ENCODE measurements at places on chromosomes 16 and 17.

- no peak for DNase-seq
Measured at GRCh38 chr17:31918701-31919128, 17.2 kb upstream of the UTP6 start.

DNA sequence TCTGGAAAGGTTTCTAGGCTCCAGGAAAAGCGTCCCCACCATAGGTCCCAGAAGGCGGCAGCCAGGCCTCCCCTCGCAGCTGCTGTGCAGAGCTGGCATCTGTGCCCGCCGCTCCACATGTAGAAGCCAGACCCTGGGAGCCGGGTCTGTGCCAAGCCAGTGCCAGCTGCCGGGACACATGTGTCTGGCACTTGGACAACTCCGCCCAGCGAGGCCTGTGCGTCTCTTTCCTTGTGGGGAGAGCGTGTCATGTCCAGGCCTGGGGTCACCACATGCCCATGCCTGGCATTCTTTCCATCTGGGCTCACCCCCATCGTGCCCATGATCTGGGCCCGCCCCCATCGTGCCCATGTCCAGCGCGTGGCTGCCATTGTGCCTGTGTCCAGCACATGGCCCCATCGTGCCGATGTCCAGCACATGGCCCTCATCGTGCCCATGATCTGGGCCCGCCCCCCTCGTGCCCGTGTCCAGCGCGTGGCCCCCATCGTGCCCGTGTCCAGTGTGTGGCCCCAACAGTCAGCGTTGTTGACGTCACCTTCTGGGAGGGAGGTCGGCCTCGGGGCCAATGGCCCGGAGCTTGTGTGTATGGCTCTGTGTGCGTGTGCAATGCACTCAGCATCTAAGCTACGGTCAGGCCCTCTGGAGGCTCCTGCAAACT is 13.3 kb upstream of the ACSF3 start:
- DNase-seq: no peak

- DNase-seq: no peak
Measured at GRCh38 chr17:40556198-40556661, 9.0 kb downstream of the CCR7 start.

- DNase-seq: no peak
Measured at GRCh38 chr17:15249487-15249886, 15.6 kb downstream of the PMP22 start.

- no peak for DNase-seq
Measured at GRCh38 chr17:55702150-55702549, 20.5 kb downstream of the TMEM100 start.

- DNase-seq: no peak
Measured at GRCh38 chr16:22684574-22685458, 129.1 kb upstream of the HS3ST2 start.

- no peak for DNase-seq
Measured at GRCh38 chr16:53100889-53101288, 46.1 kb downstream of the CHD9 start.

DNA sequence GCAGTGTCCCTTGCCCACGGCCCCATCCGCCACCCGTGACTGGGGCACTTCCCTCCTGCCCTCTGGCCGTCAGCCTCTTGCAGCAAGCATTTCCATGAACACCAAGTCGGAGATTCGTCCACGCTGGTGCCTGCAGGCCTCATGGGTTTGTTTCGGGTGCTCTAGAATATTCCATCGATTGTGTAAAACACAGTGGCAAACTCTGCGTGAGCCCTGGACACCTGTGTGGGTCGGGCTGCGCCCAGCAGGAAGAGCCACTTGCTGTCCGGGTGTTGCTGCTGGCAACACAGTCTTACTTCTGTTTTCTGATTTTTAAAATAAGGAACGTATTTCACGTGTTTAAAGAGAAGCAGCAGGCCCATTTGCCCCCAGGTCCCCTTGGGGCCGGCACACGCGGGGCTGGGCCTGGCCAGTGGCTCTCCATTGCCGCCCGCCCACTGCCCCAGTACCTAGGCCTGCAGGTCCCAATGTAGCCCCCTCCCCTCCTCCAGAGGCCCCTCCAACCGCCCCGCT is 10.0 kb downstream of the CYBC1 start:
- no peak for DNase-seq

GRCh38 chr16:70686376-70687101 is 686 bp upstream of the MTSS2 start:
- DNase-seq: no peak

DNA sequence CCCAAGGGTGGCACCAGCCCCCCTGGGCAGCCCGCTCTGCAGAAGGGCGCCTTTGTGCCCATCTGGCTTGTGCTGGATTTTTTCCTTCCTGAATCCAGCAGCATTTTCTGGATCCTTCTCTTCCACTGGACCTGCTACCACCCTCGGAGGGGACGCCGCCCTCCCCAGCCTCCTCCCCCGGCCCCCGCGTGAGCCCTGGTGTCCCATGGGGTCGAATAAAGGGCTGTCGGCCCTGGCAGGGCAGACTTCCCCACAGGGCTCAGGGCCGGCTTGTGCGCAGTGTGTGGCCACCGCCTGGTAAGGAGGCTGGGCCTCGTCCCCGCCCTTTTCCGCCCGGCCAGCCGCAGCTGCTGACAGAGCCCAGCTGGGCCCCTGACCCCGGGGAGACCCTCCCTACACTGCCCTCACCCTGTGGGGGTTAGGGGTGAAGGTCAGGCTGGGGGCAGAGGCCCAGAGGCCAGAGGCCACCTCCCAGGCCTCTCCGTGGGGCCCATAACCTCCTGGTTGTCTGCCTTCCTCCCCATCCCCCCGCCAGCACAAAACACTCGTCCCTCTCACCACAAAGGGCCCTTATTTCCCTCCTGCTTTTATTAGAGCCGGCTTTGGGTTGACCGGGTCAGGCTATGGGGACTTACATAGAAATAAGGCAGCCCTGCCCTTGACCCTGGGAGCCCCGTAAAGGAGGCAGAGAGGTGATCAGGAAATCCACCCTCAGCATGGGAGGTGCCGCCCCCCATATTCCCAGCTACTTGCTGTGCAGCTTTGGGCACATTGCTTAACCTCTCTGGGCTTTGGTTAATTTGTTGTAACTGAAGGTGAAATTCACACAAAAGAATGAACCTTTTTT is 179.3 kb upstream of the CIBAR2 start:
- no peak for DNase-seq

DNA sequence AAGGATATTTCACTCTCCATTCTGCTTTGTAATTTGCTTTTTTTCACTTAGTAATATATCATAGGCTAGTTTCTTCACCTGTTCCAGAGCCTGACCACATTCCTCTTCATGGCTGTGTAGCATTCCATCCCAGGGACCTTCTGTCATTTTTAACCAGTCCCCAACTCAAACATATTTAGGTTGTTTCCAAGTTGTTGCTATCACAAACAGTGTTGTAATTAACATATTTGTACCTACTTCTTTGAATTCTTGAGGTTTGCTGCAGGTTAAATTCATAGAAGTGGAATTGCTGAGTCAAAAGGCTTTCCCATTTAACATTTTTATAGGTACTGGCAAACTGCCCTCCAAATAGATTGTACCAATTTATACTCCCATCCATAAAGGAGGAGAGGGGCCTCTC is 65.1 kb upstream of the MED9 start:
- no peak for DNase-seq

GRCh38 chr17:82127704-82128103 is 29.7 kb upstream of the FASN start:
- DNase-seq: peak; percentile 33

- no peak for DNase-seq
Measured at GRCh38 chr17:62009220-62009619, 55.9 kb downstream of the MED13 start.

GRCh38 chr17:2400474-2400866 is 390 bp downstream of the MNT start:
- peak; percentile 49 for DNase-seq

DNA sequence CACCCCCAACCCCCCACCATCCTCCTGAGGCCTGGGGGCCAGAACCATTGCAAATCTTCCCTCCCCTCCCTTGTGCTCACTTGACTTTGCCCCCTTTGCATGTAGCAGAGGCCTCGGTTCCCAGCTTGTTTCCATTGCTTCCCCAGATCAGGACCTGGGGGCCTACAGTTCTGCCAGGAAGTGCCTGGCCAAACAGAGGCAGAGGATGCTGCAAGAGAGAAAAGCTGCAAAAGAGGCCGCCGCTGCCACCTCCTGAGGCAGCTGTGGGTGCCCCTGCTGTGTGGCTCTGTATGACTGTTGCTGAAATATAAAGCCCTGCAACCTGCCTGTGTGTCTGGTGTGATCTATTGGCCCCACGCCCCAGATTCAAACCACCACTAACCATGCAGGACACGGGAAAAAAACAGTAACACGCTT is 2.3 kb downstream of the NDUFB10 start:
- no peak for DNase-seq

DNA sequence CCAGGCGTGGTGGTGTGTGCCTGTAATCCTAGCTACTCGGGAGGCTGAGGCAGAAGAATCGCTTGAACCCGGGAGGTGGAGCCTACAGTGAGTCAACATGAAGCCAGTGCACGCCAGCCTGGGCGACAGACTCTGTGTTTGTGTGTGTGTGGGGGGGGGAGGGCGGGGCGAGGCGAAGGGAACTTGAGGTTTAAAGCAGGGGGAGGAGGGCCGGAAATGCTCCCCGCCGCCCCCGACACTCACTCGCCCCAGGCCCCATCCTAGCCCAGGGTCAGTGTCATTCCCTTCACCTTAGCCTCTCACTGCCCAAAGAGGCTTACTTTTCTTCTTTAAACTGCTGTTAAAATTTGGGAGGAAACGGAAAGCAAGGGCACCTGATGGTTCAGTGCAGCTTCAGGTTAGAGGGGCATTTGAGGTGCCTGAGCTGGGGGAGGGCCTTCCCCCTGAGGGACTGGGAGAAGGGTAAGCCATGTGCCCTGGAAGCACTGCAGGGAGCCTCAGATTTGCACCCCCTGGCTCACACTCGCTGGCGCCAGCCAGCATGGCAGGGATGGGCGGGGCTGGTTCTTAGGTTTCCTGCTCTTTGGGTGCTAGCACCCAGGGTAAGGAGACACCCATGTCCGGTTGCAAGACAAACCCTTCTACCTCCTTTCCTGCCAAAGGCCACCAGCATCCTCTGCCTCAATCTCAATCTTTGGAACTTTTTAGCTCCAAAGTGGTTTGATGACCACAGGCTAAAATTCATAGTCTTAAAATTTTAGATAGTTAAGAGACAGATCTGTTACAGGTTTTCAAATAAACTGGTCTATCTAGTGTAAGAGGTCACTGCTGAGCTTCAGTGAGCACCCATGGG is 2.2 kb upstream of the LIMD2 start:
- DNase-seq: peak; percentile 77

- DNase-seq: no peak
Measured at GRCh38 chr17:44557651-44558285, 484 bp downstream of the FZD2 start.

DNA sequence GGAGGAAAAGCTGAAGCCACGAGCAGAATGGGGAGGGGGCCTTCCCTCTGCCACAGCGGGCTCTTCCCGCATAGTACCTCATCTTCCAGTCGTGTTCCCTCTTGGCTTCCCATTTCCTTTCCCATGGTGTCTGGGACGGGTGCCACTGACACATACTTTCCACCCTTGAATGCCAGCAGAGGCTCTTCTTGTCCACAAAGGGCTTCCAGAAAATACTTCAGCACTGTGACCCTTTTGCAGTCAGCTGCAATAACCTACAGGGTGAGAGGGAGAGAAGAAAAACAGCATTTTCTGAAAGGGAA is 30.7 kb downstream of the HIC1 start:
- no peak for DNase-seq

DNA sequence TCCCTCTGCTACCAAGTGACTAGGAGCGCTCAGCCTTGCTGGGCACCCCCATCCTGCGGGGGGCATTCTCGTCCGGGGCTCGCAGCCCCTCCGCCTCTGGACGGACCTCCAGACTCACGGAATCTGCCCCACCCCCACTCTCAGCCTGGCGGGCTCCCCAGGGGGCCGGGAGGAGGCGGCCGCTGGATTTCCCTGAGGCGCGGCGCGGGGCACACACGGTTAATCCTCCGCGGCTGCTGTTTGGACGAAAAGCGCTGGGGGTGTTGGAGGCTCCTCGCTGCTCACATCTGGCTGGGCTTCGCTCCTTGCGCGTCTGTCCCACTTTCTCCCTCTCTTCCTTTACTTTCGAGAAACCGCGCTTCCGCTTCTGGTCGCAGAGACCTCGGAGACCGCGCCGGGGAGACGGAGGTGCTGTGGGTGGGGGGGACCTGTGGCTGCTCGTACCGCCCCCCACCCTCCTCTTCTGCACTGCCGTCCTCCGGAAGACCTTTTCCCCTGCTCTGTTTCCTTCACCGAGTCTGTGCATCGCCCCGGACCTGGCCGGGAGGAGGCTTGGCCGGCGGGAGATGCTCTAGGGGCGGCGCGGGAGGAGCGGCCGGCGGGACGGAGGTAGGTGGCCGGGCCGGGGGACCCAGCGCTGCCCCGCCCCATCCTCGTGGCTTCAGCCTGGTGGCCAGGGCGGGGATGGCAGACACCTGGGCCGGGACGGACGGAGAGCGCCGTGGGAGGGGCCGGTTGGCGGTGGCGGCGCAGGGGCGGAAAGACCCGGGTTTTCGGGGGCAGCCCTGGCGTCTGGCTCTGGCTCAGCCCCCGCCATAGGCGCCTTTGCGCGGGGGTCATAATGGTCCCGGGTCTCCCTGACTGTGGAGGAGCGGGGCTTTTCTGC is at the start of gene C1QTNF1:
Gene C1QTNF1, plus strand, starts transcription at position 284 of the 886 bp plus-strand sequence. CDS start 19,800 bp downstream, outside the sequence.
- DNase-seq: no peak

GRCh38 chr16:58236831-58237230 is 38.9 kb upstream of the CSNK2A2 start:
- DNase-seq: no peak

- peak; percentile 57 for DNase-seq
Measured at GRCh38 chr17:17792551-17793377, 44.0 kb downstream of the SREBF1 start.

GRCh38 chr16:86072328-86073102 is 173.6 kb downstream of the IRF8 start:
- no peak for DNase-seq

DNA sequence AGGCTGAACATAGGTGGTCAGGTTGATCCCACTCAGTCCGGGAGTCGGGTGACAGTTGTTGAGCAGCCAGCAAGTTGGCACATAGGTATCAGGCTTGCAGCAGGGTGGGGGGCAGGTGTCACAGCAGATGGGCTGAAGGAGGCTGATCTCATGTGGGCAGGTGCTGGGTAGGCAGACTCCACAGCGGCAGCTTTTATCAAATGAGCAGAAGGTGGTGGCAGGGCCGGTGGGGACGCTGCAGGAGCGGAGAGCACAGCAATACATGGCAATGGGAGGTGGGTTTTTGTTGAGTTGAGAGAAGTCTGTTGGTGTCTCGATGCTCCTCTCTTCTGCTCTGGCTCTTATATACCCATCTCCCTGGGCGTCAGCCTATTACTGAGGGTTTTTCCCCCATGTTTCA is at the start of gene KRTAP3-1:
Gene KRTAP3-1, minus strand, starts transcription at position 318 of the 400 bp plus-strand sequence. Its CDS starts 54 bp downstream, at position 264.
- no peak for DNase-seq

DNA sequence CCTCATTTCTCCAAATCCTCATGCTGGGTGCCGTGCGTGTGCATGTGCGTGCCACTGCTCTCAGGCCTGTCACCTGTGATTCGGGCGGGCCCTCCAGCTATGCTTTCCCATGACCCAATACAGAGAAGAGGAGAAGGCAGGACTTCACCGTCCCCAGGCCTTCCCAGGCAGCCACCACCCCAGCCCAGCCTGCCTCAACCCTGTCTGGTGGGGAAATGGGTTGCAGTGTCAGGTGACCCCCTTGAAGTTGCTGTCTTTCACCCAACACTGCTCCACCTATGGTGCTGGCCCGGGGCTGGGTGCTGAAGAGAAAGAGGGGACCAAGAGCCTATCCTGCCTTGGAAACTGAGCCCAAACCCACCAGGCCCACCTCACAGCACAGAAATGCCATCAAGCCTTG is 94.7 kb downstream of the GOSR1 start:
- DNase-seq: no peak

Measured in T-cell (primary cell).